ENCODE measurements at places on chromosomes 5 and 9.

DNA sequence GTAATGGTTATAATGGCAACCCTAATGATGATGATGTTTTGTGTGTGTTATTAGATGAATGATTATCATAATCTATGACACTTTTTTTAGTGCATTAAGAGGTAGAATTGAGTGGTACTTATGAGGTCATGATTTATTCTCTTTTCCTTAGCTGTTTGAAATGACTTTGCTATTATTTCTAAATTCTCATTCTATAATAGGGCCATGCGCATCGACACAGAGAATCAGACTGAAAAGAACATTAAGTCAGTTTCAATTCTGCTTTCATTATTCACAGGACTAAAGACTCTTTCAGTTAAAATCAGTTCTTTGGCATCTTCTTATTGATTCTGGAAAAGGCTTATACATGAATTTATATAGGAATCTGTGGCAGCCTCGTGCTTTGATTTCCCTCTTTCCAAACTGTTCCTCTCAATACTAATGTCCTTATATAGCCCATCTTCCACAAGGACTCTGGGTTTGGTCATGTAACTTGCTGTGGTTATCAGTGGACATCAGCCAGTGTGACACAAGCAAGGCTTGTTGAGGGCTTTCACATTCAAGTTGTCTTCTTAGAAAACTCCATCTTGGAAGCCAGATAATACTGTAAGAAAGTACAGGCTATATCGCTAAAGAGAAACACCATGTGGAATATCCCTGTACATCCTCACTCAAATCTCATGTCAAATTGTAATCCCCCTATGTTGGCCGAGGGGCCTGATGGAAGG, 140.3 kb upstream of the CHD1 start:
- DNase-seq, result no peak

DNA sequence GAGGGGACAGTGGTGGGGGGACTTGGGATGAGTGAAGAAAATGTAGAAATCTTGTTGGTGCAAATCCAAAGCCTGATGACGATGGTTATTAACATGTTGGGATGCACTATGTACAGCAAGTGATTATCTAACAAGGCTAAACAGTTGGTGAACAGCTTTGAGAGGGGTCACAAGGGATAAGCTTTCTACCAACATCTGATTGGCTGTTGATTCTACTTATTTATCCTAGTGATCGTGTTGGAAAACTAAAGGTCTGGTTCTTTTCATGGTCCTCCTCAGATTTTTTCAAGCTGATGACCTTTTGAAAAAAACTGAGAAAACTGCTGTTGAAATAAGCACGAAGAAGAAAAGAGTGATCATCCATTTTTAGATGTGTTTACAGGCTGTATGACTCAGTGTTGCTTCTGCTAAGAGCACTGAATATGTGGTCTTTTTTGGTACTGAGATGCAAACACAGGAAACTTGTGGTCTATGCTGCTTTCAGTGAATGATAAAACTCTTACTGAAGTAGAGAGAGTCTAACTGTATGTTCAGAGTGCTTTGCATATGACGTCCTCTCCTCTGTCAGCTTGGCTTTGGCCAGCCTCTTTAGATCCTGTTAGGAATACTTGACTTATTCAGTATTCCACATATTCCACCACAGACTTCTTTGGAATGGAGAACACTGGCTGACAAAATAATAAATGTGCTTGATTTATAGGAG, 174.8 kb downstream of the SLF1 start:
- DNase-seq, result no peak

DNA sequence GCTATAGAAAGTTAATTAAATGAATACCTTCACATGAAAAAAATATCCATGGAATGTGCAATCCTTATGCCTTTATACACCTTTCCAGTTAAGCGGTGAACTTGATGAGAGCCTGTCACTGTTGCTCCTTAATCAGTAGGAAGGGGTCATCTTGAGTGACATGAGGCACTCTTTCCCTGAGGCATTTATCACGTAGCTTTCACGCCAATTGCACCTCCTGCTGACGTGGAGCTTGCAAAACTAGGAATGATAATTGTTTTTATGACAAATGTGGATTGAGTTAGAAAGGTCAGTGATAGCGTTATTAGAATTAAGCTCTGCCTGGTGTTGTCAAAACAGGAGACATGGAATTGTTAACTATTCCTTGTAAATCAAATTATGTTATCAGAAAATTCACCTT, 79.7 kb downstream of the SLF1 start:
- no peak for DNase-seq

DNA sequence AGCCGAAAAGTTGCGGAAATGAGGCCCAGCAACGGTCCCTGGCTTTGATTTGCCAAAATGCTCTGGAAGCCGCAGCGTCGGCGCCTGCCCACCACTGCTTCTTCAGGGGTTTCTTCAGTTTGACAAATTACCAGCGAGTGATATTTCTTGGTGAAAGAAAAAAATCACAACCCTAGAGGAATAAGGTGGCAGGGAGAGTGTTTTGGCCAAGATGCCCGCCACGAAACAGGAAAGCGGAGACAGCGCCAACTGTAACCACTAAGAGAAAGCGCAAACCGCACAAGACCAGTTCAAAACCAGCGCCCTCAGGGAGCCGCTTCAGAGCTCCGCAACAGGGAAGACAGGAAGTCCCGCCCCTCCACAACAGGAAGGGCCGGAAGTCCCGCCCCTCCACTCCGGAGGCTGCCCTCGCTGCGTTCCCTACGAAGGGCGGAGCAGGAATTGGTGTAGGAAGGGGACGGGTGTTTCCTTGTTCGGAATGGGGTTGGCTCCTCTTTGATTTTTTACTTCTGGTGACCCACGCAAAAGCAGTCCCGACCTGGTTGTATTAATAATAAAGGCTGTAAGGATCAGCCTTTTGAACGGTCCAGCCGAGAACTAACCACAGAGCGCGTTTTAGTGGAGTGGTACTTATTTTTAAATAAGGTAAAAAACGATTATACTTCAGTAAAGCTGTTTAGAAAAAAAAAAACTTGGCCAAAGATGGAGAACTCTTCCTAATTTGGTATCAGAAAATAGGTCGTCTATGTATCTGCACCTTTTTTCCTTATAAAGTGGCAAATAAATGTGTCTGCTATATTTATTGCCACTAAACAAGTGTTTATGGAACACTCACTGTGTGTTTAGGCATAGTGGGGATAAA, at the start of gene C5orf34:
TSS of gene C5orf34 (minus strand) at position 333 of the 862 bp plus-strand sequence. CDS start 5,809 bp downstream, outside the sequence.
- DNase-seq, result peak; percentile 81

GRCh38 chr9:81427870-81428269, 261.5 kb downstream of the TLE1 start:
- no peak for DNase-seq

DNA sequence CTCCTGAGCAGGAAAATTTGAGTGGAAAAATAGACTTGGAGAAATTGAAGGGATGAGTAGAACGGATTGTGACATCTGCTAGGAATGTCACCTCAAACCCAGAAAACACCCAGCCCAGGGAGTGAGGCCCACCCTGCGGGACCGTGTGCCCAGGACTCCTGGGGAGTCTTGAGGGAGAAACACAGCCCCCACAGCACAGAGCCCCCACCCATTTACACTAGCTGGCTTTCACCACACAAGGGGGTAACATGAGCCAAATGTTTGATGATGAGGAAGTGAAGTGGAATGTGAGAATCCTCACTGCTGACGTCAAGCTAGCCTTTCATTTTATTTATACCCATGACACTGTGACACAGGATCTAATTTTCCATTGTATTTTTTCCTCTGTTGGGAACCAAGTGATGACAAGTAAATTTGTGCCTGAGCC, 42.8 kb upstream of the PDE8B start:
- DNase-seq, result no peak

DNA sequence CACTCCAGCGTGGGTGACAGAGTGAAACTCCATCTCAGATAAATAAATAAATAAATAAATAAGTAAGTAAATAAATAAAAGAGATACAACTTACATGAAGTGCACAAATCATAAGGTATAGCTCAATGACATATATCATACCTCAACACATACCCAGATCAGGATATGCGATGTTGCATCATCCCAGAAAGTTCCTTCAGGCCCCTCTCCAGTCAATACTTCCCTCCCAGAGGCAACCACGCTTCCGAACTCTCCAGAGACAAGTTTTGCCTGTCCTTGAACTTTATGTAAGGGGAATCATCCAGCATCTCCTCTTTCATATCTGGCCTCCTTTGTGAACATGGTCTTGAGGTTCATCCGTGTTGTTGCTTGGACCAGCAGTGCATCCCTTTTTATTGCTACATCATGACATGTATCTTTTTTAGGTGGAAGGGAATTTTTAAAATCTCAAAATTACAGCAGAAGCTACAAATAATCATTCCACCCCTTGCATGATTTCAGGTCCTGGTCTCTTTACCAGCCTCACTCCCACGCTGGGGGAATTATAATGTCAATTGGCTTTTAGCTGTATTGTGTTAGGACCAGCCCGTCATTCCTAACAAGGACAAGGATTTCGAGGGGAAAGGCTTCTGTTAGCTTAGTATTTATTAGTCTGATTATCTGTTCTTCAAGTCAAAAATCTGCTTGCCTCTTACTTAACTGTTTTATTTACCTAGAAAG, 32.9 kb upstream of the AOPEP start:
- DNase-seq, result no peak

DNA sequence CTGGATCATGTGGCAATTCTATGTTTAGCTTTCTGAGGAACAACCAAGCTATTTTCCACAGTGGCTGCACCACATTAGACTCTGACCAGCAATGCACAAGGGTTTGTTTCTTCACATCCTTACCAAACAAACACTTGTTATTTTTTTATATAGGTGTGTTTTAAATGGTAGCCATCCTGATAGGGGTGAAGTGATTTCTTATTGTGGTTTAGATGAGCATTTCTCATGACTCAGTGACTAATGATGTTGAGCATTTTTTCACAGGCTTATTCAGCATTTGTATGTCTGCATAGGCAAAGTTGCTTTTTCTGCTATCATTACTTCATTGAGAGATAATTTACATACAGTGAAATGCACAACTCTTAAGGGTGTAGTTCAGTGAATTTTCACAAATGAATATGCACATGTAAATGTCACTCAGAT, 36.0 kb downstream of the ANKRD33B start:
- DNase-seq, result no peak

GRCh38 chr5:17132444-17133083, 84.9 kb upstream of the BASP1 start:
- DNase-seq, result no peak

- DNase-seq, result no peak
These were observed 27.7 kb upstream of the GFPT2 start for GRCh38 chr5:180380856-180381255.

GRCh38 chr9:137323531-137324331, 21.7 kb upstream of the NRARP start:
- DNase-seq, result no peak

- DNase-seq, result no peak
These were observed 60.8 kb upstream of the RNU6ATAC start for GRCh38 chr9:134225186-134225585.

- no peak for DNase-seq
These were observed 2.0 kb downstream of the IER5L start for GRCh38 chr9:129175825-129176633.

- no peak for DNase-seq
These were observed 13.6 kb downstream of the FNBP1 start for GRCh38 chr9:130029223-130029973.

GRCh38 chr5:139473105-139473504, 2.3 kb downstream of the SMIM33 start:
- no peak for DNase-seq

GRCh38 chr9:118570066-118570465, 799.2 kb downstream of the BRINP1 start:
- DNase-seq, result no peak

- no peak for DNase-seq
These were observed 112.5 kb upstream of the GAS1 start for GRCh38 chr9:87059772-87060171.

GRCh38 chr5:55276771-55277170, 30.7 kb downstream of the DHX29 start:
- no peak for DNase-seq

DNA sequence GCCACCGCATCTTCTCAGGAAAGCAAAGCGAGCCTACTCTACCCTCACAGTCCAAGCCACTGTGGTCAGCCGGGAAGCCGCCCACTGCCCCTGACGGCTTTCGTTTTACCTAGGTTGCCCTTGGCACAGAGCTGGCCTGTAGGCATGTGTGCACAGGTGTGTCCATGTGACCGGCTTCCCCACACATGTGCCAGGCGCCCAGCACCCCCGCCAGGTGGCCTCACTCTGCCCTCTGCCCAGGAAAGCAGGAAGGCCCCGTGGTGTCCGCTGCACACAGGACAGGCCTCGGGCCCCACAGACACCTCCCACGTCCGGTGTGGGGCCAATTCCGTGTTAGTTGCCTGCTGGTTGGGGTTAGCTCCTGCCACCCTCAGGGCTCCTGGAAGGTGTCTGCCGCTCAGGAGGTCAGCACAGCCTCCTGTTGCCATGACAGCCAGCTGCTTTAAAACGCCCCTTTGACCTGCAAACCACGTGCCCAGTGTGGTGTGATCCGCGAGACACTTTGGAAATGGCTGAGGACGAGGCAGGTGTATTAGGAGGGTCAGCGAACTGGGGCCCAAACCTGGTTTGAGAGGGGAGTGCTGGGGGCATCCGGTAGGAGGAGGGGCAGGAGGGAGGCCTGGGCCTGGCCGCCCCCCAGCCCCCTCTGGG, 28.7 kb downstream of the TPPP start:
- DNase-seq, result no peak

DNA sequence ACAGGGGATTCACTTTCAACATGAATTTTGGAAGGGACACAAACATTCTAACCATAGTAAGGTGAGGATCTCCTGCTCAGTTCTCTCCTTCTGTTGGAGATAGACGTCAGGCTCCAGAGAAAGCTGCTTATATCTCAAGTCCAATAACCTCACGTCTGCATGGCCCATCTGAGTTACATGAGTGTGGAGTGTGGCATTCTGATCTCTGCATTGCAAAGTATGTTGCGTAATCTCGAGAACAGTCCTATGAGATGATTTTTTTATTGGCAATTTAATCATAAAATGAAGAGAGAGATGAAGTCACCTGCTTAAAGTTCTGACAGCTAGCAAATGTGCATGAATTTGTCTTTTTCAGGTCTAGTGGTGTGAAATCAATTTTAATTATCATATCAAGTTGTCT, 118.8 kb downstream of the SLC12A2 start:
- DNase-seq, result no peak
